ENCODE measurements at places on chromosomes 5 and 9.

DNA sequence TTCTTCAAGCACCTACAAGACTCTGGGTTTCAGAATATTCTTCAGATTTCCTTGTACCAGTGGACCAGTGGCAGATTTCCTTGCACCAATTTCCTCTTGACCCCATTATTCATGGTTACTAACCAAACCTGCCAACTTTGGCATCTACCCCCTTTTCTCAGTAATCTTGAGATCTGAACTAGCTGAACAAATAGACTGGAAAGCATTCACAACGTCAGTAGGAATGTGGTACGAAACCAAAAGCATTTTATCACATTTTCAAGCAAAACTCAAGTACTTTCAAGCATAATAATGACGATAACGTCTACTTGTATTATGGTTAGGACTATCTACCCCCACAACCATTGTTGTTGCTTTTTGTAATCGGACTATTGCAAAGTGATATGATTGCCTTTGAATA lies 1217.3 kb downstream of the PTPRD start:
- DNase-seq, result no peak

DNA sequence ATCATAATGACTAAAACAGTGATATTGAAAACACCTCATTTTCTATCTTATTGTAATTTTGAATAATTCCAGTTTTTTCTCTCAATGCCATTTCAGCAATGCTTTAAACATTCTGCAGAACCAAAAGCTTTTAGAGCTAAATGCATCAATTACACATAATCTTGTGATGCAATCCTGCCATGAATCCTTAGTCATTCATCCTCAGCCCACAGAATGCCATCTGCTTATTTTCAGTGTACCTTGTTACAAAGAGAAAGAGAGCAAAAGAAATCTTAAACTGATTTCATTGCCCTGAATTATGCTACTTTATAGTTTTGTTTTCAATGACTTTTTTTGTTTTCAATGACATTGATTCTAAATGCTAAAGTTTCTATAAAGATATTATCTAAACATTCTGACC lies 1234.8 kb upstream of the C9orf72 start:
- no peak for DNase-seq

DNA sequence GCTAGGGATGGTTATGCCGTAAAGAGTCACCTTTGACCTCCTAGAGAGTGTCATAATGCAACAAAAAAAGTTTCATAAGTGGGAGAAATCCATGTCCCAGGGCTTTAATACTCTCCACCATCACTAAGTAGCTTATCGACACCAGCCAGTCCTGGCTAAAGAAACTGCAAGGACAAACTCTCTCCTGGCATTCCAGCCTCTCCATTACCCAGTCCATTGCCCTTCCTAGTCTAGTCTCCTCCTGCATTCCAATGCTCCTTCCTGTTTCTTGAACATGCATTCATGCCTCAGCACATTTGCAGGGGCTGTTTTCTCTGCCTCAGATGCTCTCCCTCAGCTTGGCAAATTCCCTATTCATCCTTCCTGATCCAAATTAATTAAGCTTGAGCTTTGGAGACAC lies 364.1 kb downstream of the BRINP1 start:
- DNase-seq, result peak; percentile 72

- DNase-seq, result no peak
Observed at GRCh38 chr9:123556464-123557435, 200.8 kb downstream of the CRB2 start.

GRCh38 chr9:73114958-73115357 lies 36.7 kb upstream of the ANXA1 start:
- DNase-seq, result no peak
